Stimulated activated CD4-positive, alpha-beta T cell treated with anti-CD3 and anti-CD28 coated beads, Interleukin-4, amount 100 ng/mL, for 48 hours (primary cell): ENCODE measurements at places on chromosomes 5 and 9.

DNA sequence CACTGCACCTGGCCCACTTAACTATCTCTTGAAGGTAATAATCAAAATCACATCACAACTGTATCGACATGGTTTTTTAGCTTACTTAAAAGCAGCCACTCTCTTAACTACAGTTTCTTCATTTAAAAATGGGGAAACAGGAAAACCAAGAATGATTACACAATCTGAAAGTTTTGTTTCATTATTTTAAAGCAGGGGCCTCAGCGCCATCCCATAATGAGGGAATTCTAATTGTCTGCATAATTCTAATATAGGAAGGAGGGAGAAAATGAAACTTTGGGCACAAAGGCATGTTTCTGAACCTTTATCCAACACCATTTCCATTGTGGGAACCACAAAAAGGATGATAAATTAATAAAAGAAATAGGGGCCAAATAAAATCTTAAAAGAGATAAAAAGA lies 7.6 kb downstream of the HACD4 start:
- no peak for DNase-seq

DNA sequence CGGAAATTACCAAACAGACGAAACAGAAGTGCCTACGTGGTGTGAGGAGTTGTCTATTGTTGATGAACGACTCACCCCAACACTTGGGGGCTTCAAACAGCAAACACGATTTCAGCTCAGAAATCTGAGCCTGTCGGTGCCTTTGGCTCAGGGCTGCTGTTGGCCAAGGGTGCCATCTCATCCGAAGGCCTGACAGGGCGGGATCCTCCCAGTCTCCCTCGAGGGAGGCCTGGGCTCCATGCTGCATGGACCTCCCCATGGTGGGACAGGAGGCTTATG lies 1.3 kb downstream of the LRRC14B start:
- DNase-seq, result no peak

GRCh38 chr5:107812570-107813141 lies 141.9 kb upstream of the EFNA5 start:
- DNase-seq, result no peak

- DNase-seq, result no peak
These were observed 24.3 kb downstream of the NOTCH1 start for GRCh38 chr9:136521537-136521936.

DNA sequence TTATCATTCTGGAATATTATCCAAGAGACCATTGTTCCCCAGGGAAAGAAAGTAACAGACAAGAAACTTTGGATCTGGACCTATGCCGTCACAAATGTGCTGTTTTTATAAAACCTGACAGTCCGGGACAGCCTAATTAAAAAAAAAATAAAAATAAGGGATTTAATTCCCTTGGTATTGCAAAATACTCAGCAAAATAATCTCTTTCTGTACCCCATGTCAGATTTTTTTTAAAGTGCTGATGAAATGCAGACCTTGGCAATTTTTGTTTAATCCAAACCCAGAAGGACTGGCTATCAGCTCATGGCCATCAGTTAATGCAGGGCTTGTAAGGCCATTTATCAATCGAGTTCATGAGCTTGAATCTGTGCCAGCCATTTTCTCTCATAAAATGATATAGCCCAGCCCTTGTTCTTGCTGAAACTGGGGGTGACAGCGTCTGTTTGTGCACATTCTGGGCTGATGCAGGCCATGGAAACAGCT lies 162.7 kb upstream of the S1PR3 start:
- DNase-seq, result no peak

DNA sequence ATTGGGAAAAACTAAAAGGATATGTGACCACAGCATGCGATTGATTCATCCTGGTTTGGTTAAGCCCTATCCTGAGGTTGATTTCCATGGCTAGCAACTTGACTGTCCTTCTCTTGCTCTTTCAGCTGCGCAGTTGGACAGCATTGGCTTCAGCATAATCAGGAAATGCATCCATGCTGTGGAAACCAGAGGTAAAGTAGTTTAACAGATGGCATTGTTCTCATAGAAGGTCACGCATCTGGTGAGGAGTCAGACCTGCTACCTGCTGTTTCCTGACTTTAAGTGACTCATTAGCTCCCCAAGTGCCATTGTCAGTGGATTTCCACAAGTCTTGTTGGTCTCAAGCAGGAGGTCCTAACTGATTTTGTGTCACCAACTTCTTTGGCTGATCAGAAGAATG lies 266.9 kb downstream of the ARHGAP26 start:
- DNase-seq, result no peak

DNA sequence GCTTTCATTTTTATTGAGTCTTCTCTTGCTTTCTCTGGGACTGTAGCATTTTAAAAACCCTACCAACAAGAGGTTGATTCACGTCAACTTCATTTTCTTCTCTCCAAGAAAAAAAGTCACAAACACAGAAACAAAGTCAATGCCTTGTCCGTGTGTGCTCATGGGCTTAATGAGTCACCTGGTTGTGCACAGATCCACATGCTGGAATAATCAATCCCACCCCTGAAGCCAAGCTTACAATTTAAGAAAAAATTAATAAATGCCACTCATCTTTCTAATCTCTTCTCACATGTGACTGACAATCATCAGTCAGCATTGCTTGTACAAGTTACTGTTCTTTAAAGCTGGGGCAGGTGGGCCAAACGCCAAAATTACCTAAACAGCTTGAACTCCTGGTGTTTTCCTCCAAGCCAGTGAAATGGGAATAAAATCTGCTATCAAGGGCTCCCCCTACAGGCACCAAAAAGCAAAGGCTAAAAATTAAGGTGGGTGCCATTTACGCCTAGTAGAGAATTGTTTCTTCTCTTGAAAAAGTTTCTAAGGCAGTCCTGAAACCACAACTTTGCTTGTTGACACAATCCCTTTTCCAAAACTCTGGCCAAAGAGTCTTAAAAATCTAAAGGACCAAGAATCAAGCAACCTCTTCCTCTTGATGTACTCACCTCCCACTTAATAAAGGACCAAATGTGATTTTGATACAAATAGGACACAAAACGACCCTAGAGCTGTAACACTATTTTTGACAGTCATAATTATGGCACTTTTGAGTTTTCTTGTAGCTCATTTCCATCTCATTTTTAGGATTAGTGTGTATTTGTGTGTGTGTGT lies 21.3 kb downstream of the TRMO start:
- DNase-seq, result no peak

- DNase-seq, result no peak
These were observed 74.0 kb downstream of the CHSY3 start for GRCh38 chr5:129978270-129978669.

DNA sequence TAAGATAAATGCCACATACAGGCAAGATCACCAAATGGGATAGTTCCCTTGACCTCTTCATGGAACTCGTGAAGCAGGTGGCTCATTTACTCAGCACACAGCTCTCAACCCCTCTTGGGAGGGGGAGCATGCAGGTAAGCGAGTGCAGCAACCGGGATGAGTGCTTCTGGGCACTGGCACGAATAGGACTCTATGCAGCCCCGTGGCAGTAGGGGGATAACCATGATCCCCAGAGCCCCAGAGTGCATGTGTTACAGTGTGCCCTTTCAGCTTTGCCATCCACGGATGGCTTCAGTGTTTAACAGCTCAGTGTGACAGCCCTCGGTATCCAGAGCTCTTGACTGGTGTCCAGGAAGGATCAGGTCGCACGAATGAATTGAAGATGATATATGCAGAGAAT lies 1187.1 kb downstream of the CDH9 start:
- no peak for DNase-seq

- DNase-seq, result no peak
These were observed 102.2 kb downstream of the KLF4 start for GRCh38 chr9:107387409-107387808.

DNA sequence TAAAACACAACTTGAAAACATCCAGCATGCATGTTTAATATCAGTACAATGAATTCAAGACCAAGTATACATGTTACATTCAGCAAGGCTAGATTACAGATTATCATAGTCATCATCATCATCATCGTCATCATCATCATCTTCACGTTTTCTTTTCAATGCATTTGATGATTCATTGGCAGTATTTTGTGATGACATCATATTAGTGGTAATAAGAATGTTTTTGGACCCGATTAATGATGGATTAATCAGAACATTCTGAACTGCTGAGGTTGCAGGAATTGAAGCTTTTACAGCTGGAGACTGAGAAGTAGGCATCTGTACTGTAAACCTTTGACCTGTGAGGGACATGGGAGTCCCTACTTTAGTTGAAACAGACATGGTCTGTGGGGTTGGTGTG lies 4.5 kb downstream of the AK6 start:
- DNase-seq, result no peak

- DNase-seq, result no peak
These were observed 289.6 kb downstream of the KIF4B start for GRCh38 chr5:155303120-155303519.

- no peak for DNase-seq
These were observed 24.1 kb downstream of the HRH2 start for GRCh38 chr5:175681968-175682340.

DNA sequence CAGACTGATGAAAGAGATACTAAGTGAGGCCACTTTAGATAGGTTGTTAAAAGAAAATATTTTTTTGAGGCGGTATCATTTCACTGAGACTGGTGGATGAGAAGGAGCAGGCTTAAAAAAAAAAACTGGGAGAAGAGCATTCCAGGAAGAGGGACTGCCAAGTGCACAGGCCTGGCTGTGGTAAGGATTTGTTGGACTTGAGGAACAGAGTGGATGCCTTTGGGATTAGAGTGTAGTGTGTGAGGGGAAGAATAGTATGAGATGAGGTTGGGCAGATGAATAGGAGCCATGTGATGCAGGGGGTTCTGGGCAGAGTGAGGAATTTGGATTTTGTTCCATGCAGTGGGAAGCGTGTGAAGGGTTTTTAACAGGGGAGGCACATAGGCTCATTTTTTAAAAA lies 57.9 kb downstream of the PBX3 start:
- DNase-seq, result no peak

GRCh38 chr5:140111859-140112551 lies 1.9 kb upstream of the PURA start:
- no peak for DNase-seq

DNA sequence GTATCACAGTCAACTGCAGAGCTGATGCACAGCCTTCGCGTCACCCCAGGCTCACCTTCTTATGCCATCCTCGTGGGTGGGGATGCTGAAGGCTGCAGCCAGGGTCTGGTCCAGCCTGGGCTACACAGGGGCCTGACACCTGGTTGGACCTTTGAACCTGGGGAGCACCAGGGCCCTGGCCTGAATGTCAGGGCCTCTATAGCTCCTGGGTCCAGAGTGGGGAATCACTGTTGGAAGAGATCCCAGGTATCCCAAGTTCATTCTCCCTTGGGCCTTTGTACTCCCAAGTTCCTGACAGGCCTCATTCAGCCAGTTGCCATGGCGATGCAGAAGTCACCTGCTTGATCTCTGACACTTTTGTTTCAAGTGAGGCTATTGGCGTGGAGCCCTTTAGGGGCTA lies 43.8 kb downstream of the ZNF618 start:
- no peak for DNase-seq

GRCh38 chr5:515273-515836 lies 8.9 kb downstream of the SLC9A3 start:
- no peak for DNase-seq

GRCh38 chr5:1401536-1402138 lies 43.6 kb downstream of the SLC6A3 start:
- no peak for DNase-seq

DNA sequence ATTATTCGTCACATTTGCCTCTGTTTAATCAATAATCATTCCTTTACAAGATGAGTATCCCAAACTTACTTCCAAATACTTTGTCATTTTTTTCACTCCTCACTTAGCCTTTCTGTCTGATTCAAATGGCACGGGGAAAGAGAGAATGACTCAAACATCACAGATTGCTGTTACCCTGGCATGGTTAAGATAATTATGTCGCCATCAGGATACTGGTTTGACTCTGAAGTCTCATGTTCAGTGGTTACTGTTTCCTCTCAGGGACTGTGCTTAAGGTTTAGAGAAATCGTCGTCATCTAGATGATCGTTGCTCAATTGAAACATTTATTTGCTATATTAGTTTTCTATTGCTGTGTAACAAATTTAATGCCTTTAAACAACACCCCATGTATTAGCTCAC lies 45.2 kb upstream of the RAD23B start:
- no peak for DNase-seq

GRCh38 chr9:97601228-97601898 lies 31.8 kb downstream of the TSTD2 start:
- DNase-seq, result no peak

- no peak for DNase-seq
These were observed 1.9 kb upstream of the UBTD2 start for GRCh38 chr5:172285226-172286143.

GRCh38 chr9:3014178-3014577 lies 170.3 kb upstream of the PUM3 start:
- no peak for DNase-seq

DNA sequence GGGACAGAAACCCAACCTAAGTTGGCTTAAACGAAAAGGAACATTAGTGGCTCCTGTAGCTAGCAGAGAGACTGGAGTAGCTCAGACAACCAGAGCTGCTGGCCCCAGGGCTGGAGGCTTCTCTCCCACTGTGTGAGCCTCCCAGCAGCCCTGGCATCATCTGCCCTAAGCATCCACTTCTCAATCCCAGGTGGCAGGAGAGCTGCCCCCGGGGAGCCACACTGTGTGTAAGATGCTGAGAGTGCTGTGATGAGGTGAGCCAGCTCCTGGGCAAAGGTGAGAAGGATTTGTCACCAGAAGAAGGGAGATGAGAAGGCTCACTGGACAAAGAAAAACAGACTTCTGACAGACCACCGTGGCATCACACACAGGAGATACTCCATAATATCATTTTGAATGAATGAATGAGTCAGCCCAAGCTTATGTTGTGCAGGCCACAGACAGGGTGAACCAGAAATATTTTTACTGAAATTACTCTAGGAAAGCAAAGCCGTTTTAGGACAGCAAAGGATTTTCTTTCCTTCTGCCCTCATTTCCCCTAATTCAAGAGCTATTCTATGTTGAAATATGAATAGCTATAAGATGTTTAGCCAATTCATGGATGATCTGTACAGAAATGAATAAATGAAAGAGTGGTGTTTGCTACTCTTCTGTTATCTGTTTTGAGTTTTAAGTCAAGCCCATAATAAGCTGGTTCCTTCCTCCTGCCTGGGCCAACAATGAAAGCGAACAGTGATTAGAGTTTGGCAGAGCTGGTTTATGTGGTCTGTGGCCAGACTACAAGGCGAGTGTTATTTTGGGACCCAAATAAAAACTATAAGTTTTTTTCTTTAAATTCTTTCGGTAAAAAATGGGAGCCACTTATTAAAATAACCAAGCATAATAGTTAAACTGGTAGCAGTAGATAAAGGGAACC lies 57.4 kb upstream of the ECM2 start:
- DNase-seq, result no peak

DNA sequence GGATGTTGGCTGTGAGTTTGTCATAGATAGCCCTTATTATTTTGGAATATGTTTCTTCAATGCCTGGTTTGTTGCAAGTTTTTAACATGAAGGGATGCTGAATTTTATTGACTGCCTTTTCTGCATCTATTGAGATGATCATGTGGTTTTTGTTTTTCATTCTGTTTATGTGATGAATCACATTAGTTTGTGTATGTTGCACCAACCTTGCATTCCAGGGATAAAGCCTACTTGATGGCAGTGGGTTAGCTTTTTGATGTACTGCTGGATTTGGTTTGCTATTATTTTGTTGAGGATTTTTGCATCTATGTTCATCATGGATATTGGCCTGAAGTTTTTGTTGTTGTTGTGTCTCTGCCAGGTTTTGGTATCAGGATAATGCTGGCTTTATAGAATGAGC lies 225.6 kb downstream of the PCSK1 start:
- no peak for DNase-seq

GRCh38 chr9:35682520-35683315 lies 7.0 kb downstream of the TPM2 start:
- no peak for DNase-seq

- DNase-seq, result no peak
These were observed 708 bp downstream of the RXRA start for GRCh38 chr9:134326724-134327601.

GRCh38 chr9:134061688-134062371 lies 6.0 kb downstream of the BRD3 start:
- no peak for DNase-seq
